ENCODE measurements at places on chromosomes 12 and 14. TPM values are rescaled to one million over a fixed set of nuclear protein-coding genes. Genes with fewer than 3 reads are reported as not detected.

KLRF2 gene
- not detected for polyA plus RNA-seq

DIO2 gene
- polyA plus RNA-seq, result not detected

DNA sequence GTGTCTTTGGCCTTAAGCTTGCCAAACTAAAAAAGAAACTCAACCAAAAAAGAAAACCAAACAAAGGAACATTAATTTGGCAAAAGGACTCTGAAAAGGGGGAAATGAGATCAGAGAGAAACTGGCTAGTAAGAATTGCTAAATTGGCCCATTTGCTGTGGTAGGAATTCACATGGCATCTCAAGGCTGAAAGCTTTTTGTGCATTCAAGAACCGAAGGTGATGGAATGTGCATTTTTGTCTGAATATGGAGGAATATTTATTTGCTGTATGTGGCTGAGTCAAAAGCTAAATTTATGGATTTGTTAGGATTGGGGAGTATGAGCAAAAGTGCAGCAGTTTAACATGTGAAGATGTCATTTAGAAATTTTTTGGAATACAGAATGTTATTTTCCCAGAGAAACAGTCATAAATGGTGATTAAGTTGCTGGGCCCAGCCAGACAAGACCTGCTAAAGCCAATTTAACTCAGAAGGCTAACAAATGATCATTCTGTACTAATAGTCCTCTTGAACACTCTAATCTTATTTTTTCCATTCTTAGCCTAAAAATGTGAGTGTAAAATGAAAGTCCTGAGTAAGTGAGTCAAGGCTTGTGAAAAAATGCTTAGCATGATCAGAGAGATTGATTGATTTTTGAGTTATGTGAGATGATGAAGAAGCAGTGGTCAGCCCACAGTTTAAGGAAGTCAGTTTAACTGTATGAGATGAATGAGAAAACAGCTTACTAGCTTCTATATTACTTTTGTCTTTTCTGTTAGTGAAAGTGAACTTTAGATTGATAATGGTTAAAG lies 94.1 kb downstream of the ANO6 start:
- no peak for DNase-seq
- H3K27me3 ChIP-seq, result no peaks in the 10 kb centered on the region
- H3K27ac ChIP-seq, result no peak overlapping the region

GRCh38 chr12:47833591-47834012 lies 13.9 kb upstream of the HDAC7 start:
- H3K4me1 ChIP-seq, result peaks cover 60% of the 10 kb centered on the region
- no peak for DNase-seq
- no peaks in the 10 kb centered on the region for H3K36me3 ChIP-seq

GRCh38 chr14:69980457-69981425 lies 101.5 kb downstream of the SMOC1 start:
- H3K4me1 ChIP-seq, result no peaks in the 10 kb centered on the region
- no peak overlapping the region for H3K27ac ChIP-seq
- H3K36me3 ChIP-seq, result no peaks in the 10 kb centered on the region
- DNase-seq, result no peak

DNA sequence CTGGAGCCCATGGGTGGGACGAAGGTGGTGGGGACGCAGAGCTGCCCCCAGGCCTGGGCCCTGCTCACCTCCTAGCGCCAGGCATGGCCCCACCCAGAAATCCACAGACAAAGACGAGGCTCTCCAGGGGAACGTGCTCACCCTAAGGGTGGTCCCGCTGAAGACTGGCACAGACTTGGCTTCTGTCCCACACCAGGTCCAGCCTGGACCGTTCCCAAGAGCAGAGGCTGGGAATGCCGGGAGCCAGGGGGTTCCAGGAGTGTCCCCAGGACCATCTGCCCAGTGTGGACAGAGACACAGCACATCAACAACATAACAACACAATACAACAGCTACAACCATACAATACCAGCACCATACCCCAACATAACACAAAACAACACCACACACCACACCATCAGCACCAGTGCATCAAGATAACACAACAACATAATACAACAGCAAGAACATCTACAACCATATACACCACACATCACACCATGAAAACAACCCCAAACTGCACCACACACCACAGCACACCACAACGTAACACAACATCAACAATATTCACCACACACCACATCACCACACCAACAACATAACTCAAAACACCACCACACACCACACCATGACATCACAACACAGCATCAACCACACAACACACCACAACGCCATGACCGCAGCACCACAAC lies 329.6 kb downstream of the ADGRD1 start:
- H3K36me3 ChIP-seq, result no peaks in the 10 kb centered on the region
- no peak overlapping the region for H3K4me3 ChIP-seq
- no peak overlapping the region for H3K27ac ChIP-seq
- H3K27me3 ChIP-seq, result no peaks in the 10 kb centered on the region

DNA sequence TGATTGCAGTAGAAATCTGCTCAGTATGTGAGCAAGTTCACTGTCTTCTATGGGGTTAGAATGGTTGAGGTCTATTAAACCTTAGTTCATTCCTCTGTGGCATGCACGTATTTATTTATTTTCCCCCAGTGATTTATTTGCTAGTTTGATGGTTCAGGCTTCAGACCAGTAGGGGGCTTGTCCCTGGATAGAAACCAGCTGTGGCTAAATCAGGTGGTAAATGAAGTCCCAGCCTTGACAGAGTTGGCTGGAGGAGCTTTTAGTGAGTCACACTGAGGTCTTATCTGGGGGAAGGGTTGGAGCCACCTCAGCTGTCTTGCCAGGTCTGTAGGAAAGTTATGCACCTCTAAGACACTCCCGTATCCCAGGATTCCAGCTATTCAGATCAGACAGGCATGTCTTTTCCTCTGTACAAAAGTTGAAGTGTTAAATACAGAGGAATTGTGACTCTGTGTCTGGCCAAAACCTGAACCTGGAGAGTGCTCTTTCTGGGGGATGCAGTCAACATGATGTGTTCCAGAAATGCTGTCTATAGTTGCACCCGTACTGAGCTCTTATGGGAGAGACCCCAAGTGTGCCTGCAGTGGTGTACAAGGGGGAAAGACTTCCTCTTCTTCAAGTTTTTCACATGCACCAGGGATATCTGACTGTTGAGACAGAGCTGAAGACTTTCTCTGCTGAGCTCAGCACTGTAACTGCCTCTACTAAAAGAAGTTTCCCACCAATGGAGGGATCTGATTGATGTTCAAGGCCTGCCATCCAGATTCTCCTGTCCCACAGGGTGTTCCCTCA lies 1322.1 kb downstream of the TMEM121 start:
- no peaks in the 10 kb centered on the region for H3K36me3 ChIP-seq
- DNase-seq, result no peak
- H3K27me3 ChIP-seq, result no peaks in the 10 kb centered on the region
- H3K4me3 ChIP-seq, result no peak overlapping the region
- no peak overlapping the region for H3K27ac ChIP-seq
- peaks cover 36% of the 10 kb centered on the region for H3K4me1 ChIP-seq

- no peak for DNase-seq
- no peaks in the 10 kb centered on the region for H3K27me3 ChIP-seq
- no peak overlapping the region for H3K4me3 ChIP-seq
- no peaks in the 10 kb centered on the region for H3K36me3 ChIP-seq
- no peaks in the 10 kb centered on the region for H3K4me1 ChIP-seq
These were observed 168.1 kb downstream of the SNAPC1 start for GRCh38 chr14:61930101-61930857.

DNA sequence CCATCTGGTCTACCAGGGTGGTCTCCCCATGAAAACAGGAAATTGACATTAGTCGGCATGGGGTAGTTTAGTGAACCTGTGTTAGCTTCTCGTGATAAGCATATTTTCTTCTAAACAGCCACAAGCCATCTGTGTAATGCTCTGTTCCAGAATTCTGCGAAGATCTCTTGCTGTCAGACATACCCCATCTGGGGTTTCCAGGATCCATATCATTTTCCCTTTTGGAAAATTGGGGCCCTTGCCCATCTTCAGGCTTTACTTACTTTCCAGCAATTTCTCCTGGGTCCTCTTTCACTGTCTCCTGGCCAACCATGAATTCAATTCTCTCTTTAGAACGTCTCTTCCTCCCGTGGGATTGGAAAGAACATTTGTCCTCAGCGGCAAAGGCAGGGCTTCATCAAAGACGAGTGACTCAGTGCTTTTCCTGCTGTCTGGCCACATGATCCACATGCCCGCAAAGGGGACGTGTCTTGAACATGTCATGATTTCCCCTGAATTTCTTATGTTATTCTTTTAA lies 21.4 kb upstream of the NCOR2 start:
- H3K36me3 ChIP-seq, result no peaks in the 10 kb centered on the region
- no peak for DNase-seq
- H3K27ac ChIP-seq, result no peak overlapping the region
- no peaks in the 10 kb centered on the region for H3K4me1 ChIP-seq
- no peak overlapping the region for H3K4me3 ChIP-seq
- no peaks in the 10 kb centered on the region for H3K27me3 ChIP-seq

- no peaks in the 10 kb centered on the region for H3K36me3 ChIP-seq
- H3K4me3 ChIP-seq, result no peak overlapping the region
- DNase-seq, result no peak
- H3K4me1 ChIP-seq, result peaks cover 5% of the 10 kb centered on the region
These were observed 5.6 kb upstream of the HEBP1 start for GRCh38 chr12:13005649-13006048.

DNA sequence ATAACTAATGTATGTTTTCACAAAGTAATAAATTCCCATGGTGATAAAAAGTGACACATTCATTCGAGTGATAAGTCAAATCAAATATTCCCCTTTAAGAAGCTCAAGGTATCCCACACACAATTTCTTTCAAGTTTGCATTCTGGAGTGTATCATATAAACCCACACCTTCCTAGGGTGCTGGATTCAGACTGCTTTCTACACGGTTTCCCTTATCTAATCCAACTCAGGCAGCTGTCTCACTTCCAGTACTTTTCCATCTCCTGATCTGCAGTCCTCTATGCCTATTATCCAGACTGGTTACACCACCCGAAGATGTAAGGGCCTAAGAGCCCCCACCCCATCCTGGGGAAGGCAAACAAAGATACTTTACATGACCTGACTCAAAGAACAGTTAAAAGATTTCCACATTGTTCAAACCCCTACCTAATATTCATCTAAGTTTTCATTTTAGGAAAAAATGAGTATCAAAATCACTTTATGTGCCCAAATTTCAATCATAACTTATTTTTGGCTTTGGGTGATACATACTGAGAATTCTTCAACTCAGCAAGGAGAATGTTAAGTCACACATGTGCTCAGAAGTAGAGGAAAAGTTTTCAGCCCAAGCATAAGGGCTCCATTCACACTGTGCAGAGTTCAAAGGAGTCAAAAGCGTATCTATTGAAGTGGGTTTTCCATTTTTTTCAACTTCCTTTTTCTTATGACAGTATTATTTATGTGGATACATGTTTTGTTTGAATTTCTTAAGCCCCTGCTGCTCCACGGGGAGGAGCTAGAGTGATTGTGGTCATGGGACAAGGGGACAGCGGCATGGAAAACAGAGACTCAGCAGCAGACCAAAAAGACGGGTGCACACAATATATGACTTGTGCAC lies 41.8 kb downstream of the CORO1C start:
- no peaks in the 10 kb centered on the region for H3K27me3 ChIP-seq
- H3K27ac ChIP-seq, result peak overlapping the region; percentile 97
- H3K4me1 ChIP-seq, result peaks cover 71% of the 10 kb centered on the region
- peak overlapping the region; percentile 62 for H3K4me3 ChIP-seq
- 0 out of 2 replicates have a peak, but pooled peaks cover 3% of the 10 kb centered on the region for H3K36me3 ChIP-seq
- no peak for DNase-seq

GRCh38 chr12:10385166-10385613 lies 4.7 kb downstream of the KLRK1 start:
- H3K4me1 ChIP-seq, result no peaks in the 10 kb centered on the region
- H3K27ac ChIP-seq, result no peak overlapping the region
- DNase-seq, result no peak
- H3K27me3 ChIP-seq, result no peaks in the 10 kb centered on the region
